Immature natural killer cell (primary cell): ENCODE measurements at places on chromosomes 5 and 9.

DNA sequence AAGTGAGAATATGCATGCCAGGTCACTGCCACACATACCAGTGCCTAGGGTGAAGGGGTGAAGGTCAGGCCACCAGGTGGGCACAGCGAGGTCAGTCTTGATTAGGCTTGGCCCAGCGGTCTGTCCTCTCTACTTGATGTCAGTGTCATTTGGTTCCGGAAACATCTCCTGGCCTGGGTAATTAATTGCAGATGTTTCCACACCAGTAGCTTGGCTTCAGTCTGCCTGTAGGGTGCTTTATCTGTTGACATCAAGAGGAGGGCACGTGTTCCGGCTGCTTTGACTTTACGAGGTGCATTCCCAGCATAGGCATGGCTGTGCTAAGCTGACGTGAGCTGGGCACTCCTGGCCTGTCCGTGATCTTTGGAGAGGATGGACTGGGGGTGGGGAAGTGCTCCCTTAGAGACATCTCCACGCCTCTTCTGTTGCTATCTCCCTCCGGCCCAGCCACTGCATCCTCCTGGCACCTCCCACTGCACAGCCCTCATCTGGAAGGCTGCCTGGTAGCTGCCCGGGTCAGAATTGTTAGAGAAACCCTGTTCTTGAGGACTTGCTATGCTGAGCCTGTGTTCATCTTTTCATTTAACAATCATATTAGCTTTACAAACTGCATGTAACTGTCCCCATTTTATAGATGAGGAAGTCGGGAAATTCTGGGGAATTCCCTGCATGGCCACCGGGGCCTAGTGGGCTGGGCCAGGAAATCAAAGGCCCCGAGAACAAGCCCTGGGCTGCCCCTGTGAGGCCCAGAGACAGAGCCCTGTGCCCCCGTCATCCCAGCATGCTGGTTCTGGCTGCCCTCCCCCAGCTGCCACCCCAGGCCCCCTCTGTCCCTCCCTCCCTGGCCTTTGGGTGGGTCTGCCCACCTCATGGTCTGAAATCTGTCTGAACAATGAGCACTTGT lies 29.1 kb downstream of the JADE2 start:
- DNase-seq, result no peak

DNA sequence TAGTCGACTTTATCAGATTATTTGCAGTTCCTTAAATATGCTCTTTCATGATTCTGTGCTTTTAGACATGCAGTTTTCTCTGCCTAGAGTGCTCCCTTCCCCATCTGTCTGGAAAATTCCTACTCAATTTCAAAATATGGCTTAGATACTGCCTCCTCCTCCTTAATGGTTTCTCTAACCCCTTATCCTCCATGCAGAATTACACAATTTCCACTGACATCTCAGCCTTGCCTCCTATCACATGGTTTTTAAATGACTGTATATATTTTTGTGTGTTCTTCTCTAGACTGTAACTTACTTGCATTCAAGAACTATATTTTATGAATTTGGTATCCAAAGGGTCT lies 85.2 kb downstream of the SLC44A1 start:
- DNase-seq, result no peak

GRCh38 chr5:124644138-124644537 lies 102.3 kb downstream of the ZNF608 start:
- DNase-seq, result no peak

- DNase-seq, result no peak
These were observed 83.4 kb upstream of the DMRT1 start for GRCh38 chr9:758146-758545.

- no peak for DNase-seq
These were observed 39.7 kb downstream of the ROPN1L start for GRCh38 chr5:10481241-10481935.

DNA sequence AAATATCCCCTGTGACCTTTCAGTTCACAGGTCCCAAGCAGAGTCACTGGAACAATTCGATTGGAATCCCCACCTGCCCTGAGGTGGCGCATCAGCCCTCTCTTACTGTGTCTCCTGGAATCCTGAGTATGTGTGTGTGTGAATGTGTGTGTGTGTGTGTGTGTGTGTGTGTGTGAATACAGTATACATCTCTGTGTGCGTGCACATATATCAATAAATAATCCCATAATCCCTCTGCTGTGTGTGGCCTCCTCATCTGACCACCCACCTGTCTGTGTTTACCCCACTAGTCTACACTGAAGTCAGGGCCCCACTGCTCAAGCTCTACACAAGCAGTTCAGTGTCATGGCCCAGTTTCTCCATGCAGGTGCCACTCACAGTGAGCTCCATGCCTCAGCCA lies 187.4 kb downstream of the ERCC6L2 start:
- no peak for DNase-seq

DNA sequence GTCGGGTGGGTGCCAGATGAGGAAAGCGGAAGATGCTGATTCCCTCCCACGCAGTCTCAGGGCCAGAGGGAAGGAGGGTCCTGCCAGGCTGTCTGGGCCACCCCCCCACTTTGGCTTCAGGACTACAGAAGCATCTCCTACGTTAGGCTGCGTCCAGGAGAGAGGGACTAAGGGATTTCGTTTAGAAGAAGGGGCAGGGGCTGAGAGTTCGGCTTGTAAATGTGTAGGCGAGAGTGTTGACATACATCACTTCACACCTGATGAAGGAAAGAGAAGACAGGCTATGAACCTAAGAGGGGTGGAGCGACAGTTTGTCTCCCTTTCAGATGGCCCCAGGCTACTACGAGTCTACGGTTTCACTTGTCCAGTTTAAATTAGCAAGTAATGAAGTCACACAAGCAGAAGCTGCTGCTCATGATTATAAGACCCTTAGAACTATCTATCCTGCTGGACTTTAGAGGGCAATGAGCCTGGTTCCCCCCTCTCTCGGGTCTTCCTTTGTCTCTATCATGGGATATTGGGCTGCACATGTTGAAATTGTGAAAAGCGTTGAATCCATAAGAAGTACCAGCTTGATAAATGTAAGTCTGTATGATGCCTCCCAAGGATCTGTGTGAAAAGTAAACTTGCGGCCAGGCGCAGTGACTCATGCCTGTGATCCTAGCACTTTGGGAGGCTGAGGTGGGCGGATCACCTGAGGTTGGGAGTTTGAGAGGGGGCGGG lies 193.0 kb downstream of the AOPEP start:
- no peak for DNase-seq

DNA sequence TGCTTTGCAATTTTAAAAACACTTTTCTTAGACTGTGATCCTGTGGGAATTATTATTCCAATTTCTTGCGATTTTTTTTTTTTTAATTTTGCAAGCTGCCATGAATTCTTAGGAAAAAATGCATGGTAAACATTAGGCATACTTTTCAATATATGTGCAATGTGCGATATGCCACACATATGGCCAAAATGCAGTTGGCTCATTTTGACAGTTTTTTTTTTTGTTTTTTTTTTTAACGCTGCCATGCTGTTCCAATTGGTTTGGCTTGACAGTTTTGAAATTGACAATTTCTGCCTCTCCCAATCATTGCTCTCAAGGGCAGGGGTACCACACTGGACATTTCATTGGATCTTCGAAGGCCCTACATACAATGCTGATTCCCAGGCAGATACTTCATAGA lies 36.4 kb downstream of the DAPK1 start:
- no peak for DNase-seq

GRCh38 chr5:178203670-178204181 lies 607 bp upstream of the HNRNPAB start:
- no peak for DNase-seq

- no peak for DNase-seq
These were observed 55.2 kb upstream of the JAK2 start for GRCh38 chr9:4929917-4930316.

- DNase-seq, result no peak
These were observed 29.5 kb downstream of the GDNF start for GRCh38 chr5:37810311-37810710.

- no peak for DNase-seq
These were observed 97.5 kb upstream of the SSBP2 start for GRCh38 chr5:81848362-81848880.

- no peak for DNase-seq
These were observed 258.6 kb upstream of the ADAMTS16 start for GRCh38 chr5:4881366-4882002.

DNA sequence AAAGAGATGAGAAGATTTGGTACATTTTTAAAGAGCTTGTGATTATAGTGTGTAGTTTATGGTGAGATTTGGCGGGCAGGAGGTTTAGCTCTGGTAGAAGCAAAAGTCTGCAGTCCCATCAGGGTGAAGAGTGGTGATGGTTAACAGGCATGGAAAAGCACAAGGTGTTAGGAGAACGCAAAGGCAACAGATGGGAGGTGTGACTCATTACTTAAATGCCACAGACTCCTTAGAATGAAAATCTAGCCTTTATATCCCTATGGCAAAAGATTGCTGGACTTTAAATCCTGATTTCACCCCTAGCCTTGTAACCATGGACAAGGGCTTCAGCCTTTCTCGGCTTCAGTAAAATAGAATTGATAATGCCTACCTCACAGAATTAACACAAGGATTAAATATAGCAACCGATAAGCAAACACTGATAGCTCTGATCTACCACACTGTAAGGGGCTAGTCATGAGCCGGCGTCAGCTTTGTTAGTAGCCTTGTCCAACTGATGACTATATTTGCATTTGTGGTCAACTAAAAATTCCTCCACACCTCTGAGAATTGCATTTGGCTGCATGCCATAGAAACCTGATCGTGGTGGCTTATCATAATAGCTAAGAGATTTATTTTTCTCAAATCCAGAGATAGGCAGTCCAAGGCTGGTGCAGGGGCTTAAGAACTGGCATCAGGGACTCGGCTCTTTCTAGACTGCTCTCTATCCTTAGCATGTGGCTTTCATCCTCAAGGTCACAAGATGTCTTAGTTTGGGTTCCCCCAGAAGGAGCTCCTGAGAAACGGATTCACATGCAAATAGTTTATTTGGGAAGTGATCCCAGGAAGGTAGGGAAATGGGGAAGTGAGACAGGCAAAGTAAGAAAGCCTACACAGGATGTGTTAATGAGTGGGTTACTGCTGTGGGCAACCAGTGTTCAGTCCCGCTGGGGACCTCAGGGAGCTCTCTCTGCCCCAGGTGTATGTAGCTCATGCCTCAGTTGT lies 19.6 kb downstream of the MFAP3 start:
- DNase-seq, result no peak

DNA sequence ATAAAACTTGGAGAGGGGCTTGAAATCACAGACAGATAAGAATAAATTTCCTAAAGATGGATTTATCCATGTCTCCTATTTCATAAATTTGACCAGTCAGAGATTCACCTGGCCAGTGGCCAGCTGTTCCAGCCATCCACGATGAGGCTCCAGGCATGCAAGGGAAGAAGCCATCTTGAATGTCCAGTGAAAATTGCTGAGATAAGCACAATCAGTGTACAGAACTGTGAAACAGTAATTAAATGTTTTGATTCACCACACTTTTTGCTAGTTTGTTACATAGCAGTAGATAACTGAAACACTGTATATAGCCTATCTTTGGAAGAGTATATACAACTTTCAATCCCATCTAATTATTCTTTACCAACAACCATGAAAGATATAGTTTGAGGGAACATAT lies 163.5 kb downstream of the HINT1 start:
- no peak for DNase-seq

- DNase-seq, result no peak
These were observed 1078.3 kb downstream of the CDH12 start for GRCh38 chr5:21774801-21775200.

DNA sequence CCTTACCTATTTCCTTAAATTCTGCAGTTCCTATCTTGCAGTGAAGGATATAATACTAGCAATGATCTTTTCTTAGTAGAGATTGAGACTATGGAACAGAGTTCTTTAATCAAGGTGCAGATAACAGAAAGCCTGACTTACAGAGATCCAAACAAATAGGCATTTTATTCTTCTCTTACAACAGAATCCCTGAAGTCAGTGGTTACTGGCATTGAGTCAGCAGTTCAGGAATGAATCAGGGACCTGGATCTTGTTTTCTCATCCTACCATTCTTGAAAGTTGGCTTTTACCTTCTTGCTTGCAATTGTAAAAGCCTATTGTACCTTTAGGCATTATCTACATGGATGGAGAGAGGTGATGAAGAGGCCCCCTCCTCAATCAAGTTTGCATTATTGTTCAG lies 47.5 kb upstream of the TLE4 start:
- no peak for DNase-seq

DNA sequence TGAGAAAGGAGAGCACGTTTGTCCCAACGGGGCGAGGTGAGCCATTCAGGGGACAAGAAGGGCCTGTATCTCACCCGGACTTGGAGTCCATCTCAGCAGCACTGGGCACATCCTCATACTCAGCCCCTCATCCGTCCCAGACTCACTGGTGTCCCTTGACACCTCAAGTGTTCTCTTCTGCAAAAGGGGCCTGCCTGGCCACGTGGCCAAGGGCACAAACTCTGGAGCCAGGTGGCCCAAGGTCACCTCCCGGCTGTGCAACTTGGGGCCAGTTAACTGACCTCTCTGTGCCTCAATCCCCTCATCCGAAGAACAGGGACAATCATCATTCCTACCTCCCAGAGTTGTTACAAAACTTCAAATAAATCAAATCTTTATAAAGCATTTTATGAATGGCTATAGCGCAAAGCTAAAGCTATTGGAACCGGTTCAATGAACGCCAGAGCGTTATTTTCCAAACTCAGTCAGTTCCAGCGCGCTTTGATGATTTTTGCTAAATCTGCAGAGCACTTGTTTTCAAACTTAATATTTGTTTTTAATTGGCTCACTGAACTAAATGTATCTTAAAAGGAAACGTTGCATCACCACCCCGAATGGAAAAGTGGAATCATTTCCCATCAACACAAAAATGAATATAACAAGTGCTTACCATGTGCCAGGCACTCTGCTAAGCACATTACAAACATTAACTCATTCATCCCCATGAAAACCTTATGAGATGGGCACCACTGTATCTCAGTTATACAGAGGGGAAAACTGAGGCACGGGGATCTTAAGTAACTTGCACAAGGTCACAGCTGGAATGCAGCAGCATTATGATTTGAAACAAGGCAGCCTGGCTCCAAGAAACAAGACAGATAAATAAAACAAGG lies 49.3 kb downstream of the DUSP1 start:
- DNase-seq, result no peak

GRCh38 chr5:19928562-19929421 lies 59.2 kb downstream of the CDH18 start:
- DNase-seq, result no peak

- DNase-seq, result no peak
These were observed 65.7 kb upstream of the ICE1 start for GRCh38 chr5:5356765-5357164.

- peak; percentile 39 for DNase-seq
These were observed 10.6 kb upstream of the P4HA2 start for GRCh38 chr5:132238169-132238744.

GRCh38 chr5:60521376-60522291 lies 178.3 kb downstream of the DEPDC1B start:
- DNase-seq, result no peak

GRCh38 chr9:14089051-14089803 lies 224.7 kb downstream of the NFIB start:
- DNase-seq, result no peak

GRCh38 chr5:72621576-72621975 lies 114.4 kb upstream of the ZNF366 start:
- DNase-seq, result no peak

DNA sequence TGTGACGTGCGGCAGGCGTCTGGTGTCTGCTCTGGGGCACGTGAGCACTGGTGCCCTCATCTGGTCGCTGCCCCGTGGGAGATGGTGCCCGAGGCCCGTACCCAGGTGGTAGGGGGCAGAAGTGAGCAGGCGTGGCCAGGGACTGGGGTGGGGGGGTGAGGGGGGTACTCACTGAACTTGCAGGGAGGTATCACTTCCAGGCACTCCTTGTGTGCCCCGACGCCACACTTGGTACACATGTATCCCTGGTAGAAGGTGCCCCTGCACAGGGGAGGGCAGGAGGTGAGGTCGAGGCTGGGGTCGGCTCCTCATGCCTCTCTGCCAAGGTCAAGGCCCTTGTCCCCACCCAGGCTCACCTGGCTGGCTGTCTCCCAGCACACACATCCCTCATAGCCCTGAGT lies 45.2 kb upstream of the SARDH start:
- DNase-seq, result no peak
